Suppressor macrophage (primary cell): ENCODE measurements at places on chromosomes 3 and 15.

GRCh38 chr3:143895805-143896204, 47.5 kb upstream of the SLC9A9 start:
- DNase-seq: peak; percentile 43

DNA sequence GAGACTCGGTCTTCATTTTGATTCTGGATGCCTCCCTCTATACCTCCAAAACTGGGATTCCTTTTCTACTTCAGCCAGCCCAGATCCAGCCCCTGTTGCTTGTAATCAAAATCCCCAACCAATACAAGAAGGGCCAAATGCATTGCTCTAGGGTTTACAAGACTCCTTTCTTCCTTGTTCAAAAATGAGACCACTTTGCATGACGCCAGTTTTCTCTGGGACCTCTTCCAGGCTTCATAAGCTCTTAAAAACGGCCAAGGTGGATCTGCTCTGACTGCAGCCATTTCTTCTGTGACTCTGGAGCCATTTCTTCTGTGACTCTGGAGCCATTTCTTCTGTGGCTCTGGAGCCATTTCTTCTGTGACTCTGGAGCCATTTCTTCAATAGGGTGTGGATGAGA, 71.9 kb downstream of the ADAMTS17 start:
- no peak for DNase-seq

DNA sequence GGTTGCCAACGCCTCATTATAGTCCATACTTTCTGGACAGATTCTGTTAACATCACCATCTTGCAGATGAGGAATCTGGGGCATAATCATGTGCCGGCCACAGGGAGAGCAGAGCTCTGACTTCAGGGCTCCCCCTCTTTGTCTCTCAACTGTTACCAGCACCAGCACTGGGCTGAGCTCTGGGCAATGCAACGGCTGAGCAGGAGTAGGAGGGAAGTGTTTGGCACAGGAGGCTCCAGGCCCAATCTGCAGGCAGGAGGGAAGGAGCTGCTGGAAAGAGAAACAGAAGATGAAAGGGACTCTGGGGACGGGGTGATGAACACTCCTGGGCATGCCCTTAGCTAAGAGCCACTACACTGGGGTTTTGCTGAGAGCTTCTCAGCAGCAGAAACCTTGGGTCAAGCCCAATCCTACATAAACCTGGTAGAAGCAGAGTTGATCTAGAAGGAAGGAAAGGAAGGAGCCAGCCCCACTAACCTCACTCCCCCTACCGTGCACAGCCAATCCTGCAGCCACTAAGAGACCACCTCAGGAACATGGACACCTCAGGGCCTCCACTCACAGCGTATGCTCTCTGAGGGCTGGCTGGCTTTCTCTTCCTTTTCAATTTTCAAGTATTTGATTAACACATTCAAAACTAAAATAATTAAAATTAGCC, 73.1 kb upstream of the SPATA12 start:
- DNase-seq: peak; percentile 21

GRCh38 chr3:13159890-13160289, 86.7 kb upstream of the IQSEC1 start:
- no peak for DNase-seq

- peak; percentile 94 for DNase-seq
These were observed 108.1 kb downstream of the KLF13 start for GRCh38 chr15:31434588-31435260.

GRCh38 chr3:37237252-37237651, 62.9 kb upstream of the LRRFIP2 start:
- DNase-seq: no peak

DNA sequence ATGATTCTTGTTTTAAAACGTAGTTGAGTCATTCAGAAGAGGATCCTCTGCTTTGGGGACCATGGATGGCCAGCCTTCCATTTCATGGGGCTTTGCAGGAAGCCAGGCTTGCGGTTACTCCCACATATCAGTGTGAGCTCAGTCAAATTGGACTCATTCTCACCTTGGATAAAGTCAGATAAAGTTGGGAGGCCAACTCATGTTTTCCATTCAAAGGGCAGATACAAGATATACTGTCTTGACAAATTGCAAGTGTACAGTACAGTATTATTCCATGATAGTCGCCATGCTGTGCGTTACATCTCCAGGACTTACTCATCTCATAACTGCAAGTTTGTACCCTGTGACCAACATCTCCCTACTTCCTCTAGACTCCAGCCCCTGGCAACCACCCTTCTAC, 25.5 kb upstream of the B3GNT5 start:
- DNase-seq: no peak

DNA sequence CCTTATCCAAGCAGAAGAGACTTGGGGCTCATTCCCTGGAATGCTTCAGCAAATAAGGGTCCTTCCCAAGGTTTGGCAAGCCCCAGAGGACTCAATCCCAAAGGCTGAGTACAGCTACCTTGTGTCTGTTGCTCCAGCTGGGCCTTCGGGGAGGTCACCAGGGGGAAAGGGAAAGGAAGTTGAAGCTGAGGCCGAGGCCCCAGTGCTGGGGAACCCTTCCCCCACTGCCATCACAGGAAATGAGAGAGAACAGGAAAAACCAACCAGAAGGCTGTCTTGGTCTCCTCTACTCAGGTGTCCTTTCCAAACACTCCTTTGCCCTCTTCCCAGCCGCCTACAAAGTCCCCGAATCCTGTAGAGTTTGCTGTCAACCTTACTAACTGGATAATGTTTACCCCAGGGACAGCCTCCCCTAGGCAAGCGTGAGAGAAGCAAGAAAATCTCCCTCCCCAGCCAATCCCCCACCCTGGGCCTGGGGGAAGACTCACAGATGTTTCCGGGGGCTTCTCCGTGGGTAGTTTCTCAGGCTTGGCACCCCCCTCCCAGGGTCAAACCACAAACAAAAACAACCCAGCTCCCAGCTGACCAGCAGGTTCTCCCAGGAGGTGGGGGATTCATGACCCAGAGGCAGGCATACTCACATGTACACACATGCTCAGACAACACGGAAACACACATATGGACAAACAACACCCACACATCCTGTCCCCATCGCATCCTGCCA, 5.5 kb downstream of the CSRNP1 start:
- DNase-seq: no peak

GRCh38 chr15:72222393-72222792, 8.6 kb downstream of the PKM start:
- DNase-seq: no peak

DNA sequence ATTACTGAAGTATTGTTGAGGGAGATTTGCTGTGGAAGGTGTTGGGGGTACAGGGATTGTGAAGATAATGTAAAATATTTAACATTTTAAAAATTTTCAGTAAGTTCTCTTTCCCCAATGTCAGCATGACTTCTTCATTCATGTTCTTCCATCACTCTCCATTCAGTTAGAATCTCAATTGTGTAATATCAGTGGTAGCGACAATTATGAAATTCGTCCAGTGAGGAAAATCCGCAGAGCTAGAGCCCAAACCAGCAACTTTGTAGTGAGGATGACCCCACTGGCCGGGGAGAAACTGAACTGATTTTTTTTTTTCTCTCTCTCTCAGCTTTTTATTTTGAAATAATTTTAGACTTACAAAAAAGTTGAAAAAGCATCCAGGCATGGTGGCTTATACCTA, 171.7 kb downstream of the PGPEP1L start:
- peak; percentile 45 for DNase-seq

DNA sequence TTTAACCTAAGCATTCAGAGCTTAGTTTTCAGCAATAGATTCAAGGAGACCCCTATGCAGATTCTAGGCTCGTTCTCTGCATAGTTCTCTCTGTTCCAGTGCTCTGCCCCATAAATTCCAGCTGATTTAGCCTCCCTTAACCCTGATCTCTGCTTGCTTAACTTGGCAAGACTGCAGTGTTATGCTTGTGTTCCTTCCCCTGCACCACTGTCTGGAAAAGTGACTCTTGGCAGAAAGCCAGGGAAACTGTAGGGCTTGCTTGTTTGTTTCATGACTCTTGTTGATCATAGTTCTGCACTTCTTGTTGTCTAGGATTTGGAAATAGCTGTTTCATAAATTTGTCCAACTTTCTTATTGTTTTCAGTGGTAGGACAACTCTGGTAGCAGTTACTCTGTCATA, 40.1 kb downstream of the ANAPC13 start:
- DNase-seq: peak; percentile 47

DNA sequence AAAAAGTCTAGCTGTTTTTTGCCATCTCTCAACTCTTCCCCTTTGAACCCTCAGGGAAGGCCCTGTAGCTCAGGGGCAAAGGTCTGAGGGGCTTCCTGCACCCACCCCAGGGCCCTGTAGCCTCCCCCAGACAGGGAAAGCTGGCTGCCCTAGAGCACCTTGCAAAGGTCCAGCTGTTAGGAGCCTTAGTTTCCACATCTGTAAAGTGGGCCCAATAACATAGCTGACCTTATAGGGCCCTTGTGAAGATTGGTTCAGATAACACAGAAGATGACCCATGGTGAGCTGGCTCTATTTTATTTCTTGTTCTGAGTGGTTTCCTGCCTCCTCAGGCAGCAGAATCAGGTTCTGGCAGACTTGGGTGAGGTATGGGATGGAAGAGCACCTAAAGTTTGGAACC, 55.2 kb upstream of the SMAD6 start:
- no peak for DNase-seq

DNA sequence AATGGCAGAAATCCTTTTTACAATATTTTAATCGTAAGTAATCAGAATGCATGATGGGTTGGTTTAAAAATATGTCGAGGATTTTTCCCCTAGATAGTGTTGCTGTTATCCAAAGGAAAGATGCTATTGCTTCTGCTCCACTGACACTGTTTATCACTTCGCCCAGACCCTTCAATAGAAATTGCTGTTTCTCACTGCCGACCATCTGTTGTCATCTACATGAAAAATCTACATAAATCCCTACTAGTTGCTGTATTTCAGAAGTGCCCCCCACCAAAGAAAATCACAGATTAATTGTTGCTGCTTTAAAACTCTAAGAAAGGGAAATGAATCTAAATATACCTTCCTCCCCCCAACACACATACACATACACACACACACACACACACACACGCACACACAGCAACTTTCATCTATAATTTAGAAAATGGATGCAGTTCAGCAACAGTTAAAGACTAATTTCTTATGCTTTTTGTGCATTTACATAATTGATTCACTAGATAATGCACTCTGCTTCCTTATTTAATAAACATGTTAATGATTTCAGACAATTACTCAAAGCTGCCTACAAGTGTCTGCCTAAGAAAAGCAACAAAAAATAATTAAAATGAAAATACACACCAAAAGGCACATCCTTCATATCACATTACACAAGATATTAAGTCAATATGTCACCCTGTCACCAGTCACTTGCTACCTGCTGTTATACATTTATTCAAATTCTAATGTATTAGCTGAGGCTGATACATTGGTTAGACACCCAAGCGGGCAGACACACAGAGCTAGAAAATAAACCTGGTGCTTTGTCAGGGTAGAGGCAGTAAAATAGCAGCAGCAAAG, 82.8 kb downstream of the RORA start:
- no peak for DNase-seq

DNA sequence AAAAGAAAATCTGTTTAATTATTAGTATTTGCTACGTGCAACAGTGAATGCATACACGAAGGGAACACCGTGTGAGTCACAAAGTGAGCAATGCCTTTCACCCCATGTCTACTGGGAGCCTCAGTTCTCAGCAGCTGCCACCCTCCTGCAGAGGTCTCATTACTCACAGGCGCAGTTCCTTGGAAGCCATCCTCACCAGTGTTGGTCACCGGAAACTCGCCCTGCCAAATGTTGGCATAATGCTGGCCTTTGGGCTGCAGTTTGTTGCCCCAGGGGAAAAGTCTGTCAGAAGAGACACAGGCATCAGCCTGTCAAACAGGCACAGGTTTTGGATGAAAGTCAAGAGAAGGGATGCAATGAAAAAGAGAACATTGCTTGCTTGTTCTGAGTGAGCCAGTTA, 50.1 kb downstream of the SUMF1 start:
- DNase-seq: peak; percentile 47

DNA sequence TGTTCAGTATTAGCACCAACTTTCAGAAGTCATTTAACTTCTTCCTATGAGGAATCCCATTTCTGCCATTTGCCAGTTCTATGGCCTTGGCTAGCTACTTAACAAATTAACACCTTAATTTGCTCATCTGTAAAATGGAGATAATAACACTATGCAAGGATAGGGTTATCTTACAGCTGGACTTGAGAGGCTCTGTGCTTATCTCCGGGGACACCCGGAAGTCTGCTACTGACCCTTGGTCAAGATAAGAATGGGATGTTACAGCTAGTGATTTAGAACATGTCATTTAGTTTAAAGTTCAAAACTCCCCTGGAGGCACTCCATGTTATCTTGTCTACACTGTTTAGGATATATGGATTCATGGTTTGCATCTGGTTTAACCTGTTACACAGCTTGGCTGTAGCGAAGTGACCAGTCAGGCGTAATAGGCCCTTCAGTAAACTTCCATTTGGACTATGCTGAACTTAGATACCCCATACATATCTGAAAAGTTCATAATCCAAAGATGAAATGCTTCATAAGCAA, 156.0 kb upstream of the CD96 start:
- no peak for DNase-seq

DNA sequence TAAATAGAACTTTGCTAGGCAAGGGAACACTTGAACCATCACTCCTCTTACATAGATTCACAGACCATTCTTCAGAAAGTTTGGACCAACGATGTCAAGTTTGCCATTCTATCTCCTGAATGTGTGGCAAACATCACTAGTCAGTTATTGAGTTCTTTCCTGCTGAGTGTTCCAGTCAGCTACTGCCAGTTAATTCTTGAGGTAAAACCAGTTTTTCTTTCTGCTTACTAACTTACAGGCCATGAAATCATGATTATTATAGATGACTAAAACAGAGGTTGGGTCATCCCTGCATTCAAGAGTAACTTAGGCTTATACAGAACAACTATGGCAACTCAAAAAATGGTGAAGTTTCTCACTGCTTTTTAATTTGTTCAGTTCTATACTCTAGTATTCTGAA, 88.2 kb downstream of the AP4E1 start:
- DNase-seq: no peak

- peak; percentile 38 for DNase-seq
These were observed 210.3 kb downstream of the RAP2B start for GRCh38 chr3:153372326-153372725.

DNA sequence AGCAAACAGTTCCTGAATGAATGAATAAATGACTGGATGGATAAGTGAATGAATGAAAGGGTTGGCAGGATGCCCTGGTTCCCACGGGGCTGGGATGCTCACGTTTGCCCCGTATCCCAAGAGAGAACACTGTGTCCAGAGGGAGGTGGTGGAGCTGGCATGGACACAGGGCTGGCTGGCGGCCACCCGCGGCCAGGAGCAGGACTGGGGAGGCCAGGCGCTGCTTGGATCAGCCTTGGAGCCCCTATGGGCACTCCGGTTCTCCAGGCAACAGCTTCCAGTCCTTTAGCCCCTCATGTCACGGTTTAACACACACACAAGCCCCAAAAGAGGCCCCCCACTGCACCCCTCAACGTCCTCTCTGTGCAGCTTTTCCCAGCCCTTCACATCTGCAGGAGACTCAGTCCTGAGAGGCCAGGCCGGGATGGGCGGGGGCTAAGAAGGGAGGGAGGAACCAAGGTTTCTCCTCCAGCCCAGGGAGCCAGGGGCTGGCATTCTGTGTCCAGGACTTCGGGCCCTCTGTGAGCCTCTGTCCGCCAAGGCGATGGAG, 86.0 kb upstream of the ALDH1L1 start:
- DNase-seq: no peak

GRCh38 chr3:12946649-12947316, 105.4 kb upstream of the RPL32 start:
- no peak for DNase-seq

GRCh38 chr3:191889756-191890155, 428.8 kb downstream of the PYDC2 start:
- no peak for DNase-seq

GRCh38 chr3:108548304-108548703, 37.9 kb upstream of the MYH15 start:
- no peak for DNase-seq

GRCh38 chr3:139310474-139310933, 33.3 kb upstream of the MRPS22 start:
- no peak for DNase-seq

- no peak for DNase-seq
These were observed 64.3 kb downstream of the LEO1 start for GRCh38 chr15:51907136-51907862.
